ENCODE measurements at places on chromosomes 2 and 18.
A peak's percentile ranks its signal among the peaks of the same experiment; 100 is the strongest.

DNA sequence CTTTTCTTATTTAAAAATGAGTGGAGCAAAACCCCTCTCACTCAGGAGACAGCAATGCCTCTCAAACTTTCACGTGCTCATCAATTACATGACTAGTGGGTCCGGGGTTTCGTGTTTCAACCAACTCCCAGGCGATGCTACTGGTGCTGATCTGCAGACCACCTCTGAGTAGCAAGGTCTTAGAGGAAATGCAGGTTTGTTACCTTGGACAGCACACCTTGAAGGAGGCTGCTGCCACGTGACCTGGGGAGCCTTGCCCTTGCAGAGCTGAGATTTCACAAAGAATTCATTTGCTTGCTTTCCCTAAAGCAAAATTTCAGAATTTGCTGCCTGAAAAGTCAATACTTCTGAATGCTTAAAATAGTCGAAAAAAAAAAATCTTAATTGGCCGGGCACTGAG is 32.4 kb downstream of the SMIM21 start:
- DNase-seq = no peak

GRCh38 chr2:10367472-10368439 is 65.1 kb downstream of the HPCAL1 start:
- no peak for DNase-seq

DNA sequence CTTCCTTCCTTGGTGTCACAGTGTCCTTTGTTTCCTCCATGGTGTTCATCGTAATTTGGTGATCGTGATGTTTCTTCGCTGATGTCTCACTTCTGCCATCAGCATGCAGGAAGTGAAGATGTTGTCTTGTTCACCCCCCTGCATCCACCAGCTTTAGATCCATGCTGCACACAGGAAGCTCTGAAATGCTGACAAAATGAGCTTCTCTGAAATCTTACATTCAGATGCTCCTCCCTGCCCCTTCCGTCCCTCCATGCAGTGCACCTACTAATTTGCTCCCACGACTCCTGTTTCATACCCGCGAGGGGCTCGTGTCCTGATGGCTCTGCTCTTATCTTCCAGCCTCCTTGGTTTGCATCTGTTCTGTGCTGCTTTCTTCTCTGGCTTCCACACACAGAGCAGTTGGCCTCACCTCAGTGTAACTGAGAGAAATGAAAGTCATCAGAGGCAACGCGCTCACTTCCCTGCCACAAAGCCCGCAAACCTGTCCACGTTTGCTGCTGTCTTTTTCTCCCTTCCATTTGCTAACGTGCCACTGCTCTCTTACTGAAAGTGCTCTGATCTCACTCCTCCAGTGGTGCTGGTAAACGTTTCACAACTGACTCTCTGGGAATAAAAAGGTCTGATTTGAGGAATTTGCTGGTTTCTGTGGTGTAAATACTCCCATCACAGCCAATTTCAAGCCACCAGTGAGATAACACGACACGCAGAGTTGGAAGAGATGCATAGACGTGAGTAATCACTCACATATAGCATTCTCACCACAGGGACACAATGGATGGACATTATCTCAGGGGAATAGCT is 41.0 kb upstream of the MGAT4A start:
- DNase-seq = no peak

- no peak for DNase-seq
Measured at GRCh38 chr2:7060631-7061449, 143.6 kb downstream of the RNF144A start.

GRCh38 chr2:158042245-158042644 is 59.4 kb upstream of the UPP2 start:
- no peak for DNase-seq

- no peak for DNase-seq
Measured at GRCh38 chr2:62192811-62193210, 3.1 kb upstream of the B3GNT2 start.

DNA sequence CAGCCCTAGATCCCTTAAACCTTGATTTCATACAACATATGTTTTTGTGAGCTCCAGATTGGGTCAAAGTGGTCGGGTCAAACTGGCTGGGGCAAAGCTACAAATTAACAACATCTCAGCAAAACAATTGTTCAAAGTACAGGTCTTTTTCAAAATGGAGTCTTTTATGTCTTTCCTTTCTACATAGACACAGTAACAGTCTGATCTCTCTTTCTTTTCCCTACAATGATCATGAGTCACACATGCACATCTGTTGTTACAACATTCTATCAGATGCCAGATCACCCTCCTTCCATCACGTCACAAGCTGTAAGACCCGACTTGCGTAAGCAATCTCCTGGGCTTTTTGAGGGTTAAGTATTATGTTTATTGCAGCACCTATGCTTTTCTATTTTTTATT is 55.1 kb downstream of the RHOB start:
- no peak for DNase-seq

DNA sequence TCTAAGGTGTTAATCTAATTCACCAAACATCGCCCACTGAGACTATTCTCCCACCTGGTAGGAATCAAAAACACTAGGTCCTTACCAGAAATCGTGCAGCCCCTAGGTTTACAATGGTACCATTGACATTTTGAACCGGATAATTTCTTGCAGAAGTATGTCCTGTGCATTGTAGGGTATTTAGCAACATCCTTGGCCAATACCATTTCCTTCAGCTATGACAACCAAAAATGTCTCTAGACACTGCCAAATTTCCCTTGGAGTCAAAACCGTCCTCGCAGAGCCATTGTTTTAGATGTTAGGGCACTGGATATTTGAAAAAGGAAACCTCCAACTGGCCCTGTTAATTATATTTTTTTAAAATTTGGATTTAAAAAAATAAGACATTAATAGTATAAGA is 3.8 kb downstream of the VPS54 start:
- DNase-seq = no peak

DNA sequence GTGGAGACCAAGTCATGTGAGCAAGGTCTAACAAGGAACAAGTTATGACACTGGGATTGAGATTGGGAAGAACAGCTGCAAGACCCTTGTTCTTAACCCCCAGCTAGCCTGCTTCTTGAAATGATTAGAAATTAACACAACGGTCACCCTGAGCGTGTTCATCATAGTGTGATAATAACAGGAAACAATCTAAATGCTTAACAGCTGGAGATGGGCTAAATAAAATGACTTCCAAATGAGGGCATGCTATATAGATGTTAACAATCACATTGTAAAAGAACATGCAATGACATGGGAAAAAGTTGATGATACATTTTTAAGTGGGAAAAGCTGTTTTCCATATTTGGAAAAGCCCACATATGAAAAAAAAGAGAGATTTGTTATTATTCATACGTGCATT is 47.6 kb downstream of the RPL37A start:
- DNase-seq = no peak

- DNase-seq = peak; percentile 81
Measured at GRCh38 chr18:52596748-52597435, 256.9 kb downstream of the DCC start.

DNA sequence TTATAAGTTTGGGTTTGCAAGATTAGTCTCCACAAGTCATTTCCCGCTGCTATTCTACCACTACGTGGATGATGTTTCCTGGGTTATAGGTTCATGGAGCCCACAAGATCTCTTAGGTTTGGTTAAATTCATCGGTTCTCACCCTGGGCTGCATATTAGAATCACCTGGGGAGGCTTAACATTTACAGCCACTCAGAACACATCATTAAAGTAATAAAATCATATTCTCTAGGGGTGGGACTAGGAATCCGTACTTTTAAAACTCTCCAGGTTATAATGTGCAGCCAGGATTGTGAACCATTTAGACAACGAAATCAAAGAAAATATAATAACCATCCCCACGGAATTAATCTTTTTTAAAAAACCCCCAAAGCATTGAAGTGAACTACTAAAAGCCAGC is 167.7 kb downstream of the ACTR3 start:
- no peak for DNase-seq

- DNase-seq = no peak
Measured at GRCh38 chr2:174450021-174450816, 36.6 kb downstream of the GPR155 start.

DNA sequence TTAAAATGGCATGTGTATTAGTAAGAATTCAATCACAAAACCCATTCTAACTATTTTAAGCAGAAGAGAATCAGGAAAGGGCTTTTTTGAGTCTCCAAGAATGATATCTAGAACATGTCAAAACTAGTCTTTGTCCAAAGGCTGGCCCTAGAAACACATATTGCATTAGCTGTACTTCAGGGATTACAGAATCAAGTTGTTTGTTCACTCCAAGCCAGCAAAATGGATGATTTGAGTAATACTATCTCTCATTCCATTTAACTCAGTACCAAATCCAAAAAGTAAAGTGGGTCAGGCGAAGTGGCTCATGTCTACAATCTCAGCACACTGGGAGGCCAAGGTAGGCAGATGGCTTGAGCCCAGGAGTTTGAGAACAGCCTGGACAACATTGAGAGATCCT is 41.3 kb downstream of the ATF2 start:
- DNase-seq = no peak

GRCh38 chr2:105752691-105753358 is 8.1 kb downstream of the NCK2 start:
- no peak for DNase-seq

DNA sequence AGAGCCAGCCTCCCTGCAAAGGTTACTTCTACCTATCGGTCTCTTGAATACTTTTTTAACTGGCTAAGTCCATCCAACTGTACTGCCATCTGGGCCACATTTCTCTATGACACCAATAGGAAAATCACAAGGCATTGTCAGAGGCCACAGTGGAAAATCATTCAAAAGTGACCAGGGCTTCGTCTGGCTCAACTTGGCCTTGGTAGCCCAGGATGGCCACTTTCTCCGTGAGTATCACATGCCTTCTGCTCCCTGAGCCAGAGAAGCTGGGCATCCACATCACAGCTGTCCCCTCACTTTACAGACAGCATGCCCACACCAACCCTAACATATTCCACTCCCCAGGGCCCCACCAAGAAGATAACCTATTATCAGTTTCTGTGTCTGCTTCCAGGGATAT is 5.8 kb downstream of the CIB4 start:
- no peak for DNase-seq

GRCh38 chr2:239253701-239254436 is 147.0 kb downstream of the HDAC4 start:
- no peak for DNase-seq

- DNase-seq = no peak
Measured at GRCh38 chr2:42976351-42976750, 184.0 kb upstream of the HAAO start.

DNA sequence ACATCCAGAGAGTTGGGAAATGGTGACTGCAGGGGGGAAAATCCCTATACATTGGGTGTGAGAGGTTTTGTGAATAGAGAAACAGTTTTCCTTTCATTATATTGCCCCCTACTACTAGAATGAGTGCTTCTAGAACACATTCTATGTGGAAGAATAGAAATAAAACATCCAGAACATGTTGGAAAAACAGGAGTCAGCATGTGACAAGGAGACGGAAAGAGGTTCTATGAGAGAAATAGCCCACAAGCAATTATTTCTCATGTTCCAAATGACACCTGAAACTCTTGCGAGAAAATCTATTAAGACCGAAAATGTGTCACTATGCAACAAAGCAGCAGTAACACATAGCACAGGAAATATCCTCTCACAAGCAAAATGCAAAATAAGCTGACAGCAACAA is 202.7 kb upstream of the SPOPL start:
- DNase-seq = no peak

- no peak for DNase-seq
Measured at GRCh38 chr2:108858894-108859293, 72.3 kb downstream of the CCDC138 start.

GRCh38 chr2:43139996-43140621 is 86.3 kb downstream of the ZFP36L2 start:
- no peak for DNase-seq

DNA sequence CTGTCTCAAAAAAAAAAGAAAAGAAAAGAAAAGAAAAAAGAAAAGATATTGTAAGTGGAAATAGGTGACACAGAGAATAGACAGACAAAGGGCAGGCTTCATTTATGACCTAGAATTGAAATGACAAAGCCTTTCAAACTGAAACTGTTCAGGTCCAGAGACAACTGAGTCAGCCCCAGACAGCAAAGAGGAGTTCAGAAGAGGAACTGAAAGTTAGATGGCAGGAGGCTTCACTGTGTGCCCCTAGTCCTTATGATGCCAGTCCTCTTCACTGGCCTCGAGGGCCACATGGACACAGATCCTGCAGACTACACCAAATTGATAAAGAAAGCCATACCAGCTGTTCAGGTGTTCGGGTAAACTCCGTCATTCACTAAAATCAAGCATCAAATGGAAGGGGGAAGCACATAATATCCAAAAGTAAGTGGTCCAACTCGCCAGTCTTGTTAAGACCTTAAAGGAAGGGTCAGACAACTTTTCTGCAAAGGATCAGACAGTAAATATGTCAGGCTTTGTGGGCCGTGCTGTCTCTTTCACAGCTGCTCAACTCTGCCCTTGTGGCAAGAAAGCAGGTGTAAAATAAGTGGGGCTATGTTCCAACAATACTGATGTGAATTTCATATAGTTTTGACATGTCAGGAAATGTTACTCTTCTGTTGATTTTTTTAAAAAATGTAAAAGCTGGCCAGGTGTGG is 231.9 kb upstream of the MGAT5 start:
- no peak for DNase-seq

DNA sequence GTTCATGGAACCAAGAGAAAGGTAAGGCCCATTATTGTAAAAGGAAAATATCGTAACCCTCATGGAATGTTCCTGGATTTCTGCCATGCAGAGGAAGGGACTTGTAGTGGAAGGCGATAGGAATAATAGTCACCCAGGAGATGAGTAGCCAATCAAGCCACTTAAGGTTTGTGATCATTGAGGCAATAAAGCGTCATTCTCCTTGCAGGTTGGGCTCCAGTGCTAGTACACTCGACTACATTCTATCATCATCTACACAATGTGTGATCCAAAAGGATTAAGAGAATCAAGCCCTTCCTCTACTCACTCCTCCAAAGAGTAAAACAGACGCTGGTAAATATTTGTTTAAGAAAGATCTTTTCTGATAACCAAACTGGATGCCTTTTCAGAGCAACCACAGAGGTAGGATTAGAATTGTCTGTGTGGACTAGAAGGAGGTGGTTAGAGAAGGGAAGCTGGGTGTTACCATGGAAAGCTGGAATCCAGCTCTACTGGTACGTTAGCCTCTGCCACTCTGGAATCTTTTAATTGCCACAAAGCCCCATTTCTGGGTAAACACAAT is 245.7 kb downstream of the IKZF2 start:
- peak; percentile 83 for DNase-seq

DNA sequence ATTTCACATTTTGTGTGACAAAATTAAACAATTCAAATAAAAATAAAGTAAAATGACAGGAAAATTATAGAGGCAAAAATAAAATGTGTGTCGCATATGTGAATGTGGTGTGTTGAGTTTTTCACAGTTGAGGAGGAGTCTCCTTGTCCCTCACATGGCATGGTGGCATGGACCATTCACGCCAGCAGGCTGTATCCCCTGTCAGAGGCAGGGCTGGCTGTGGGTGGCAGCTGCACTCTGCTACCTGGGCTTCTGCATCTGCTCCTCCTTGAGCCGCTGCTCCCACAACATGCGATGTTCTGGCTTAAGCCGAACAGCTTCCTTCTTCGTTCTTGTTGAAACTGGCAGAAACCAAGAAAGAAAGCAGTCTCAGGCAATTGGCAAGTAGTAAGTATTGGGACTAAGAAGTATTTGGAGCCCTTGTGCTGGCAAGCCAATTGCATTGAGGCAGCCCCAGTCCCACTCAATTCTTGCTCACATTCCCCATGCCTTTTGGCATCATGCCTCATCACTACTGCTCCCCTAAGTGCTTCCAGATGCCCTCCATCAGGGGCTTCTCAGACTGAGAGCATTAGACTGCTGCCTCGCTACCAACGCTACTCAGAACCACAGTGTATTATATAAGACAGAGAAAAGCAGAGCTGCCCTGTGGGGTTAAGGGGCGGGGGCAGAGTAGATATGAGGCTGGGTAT is 177.9 kb upstream of the NABP1 start:
- DNase-seq = no peak

Measured in NCI-H2029 treated with DMSO at 0.1 percent for 48 hours (cell line).